ENCODE measurements at places on chromosomes 16 and 17.

GRCh38 chr17:1650731-1651558 lies 1.3 kb upstream of the RILP start:
- no peak for DNase-seq

- no peak for DNase-seq
These were observed 96.3 kb upstream of the ZNF469 start for GRCh38 chr16:88286301-88286923.

DNA sequence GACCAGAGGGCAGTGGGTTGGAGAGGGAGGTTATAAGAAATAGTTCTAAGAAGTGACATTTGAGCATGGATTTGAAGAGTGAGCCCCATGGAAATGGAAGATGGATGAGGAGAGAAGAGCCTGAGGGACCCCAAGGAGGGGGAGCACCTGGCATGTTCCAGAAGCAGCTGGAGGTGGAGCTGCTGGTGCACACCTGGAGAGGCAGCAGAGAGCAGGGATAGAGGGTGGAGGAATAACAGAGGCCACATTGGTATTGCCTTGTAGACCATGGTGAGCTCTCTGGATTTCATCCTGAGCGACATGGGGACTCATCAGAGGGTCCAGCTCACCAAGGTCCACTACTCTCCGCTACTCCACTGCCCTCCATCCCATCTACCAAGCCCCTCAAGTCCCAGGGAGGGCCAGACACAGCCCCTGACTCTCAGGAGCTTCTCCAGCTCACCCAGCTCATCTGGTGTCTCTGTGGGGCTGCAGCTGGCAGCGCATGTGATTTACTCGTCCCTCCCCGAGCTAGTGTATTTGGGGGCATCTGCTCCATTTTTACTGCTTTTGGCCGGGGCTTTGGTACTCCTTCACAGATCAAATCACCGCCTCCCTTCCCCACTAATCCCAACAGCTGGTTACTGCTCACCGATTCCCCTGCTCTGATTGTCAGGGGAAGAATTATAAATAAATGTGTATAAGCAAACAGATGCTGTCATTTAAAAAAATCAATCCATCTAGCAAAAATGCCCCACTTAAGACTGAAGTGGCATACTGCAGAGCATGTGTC lies 22.1 kb upstream of the KDM8 start:
- no peak for DNase-seq

GRCh38 chr17:60094754-60095153 lies 16.0 kb upstream of the HEATR6 start:
- no peak for DNase-seq

GRCh38 chr17:41784207-41784744 lies 2.2 kb downstream of the JUP start:
- DNase-seq = no peak

DNA sequence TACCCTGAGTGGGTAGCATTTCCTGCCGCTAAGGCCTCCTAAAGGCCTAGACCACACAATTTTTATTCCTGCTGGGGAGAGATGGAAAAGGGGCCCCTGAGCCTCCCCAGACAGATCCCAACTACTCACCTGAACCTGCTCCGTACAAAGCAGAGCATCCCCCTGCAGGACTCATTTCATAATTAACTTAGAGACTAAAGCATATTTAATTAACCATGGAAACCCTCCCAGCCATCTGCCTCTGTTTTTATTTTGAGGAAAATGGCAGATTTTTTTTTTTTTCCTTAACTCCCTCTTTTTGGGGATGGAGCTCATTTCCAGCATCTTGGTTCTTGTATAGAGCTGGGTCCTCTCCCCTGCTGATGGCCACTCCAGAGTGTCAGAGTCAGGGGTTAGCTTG lies 96.5 kb upstream of the CRHR1 start:
- no peak for DNase-seq

DNA sequence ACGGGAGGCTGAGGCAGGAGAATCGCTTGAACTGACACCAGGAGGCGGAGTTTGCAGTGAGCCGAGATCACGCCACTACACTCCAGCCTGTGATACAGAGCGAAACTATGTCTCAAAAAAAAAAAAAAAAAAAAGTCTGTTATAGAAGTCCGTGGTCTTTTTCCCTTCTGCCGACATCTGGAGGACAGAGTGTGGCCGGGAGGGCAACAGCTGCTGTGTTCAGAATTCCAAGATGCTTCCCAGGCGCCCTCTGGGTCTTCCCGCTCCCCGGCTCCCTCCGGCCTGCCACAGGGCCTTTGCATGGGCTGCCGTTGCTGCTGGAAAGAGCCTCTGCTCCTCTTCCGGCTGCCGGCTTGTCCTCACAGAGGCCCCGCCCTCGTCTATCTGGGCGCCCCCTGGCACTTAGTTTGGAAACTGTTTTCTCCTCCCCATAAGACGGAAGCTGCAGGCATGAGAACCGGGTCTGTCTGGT lies 2.4 kb upstream of the CACNA1H start:
- peak; percentile 73 for DNase-seq

- DNase-seq = peak; percentile 72
These were observed 18.0 kb downstream of the FAM234A start for GRCh38 chr16:252366-253337.

DNA sequence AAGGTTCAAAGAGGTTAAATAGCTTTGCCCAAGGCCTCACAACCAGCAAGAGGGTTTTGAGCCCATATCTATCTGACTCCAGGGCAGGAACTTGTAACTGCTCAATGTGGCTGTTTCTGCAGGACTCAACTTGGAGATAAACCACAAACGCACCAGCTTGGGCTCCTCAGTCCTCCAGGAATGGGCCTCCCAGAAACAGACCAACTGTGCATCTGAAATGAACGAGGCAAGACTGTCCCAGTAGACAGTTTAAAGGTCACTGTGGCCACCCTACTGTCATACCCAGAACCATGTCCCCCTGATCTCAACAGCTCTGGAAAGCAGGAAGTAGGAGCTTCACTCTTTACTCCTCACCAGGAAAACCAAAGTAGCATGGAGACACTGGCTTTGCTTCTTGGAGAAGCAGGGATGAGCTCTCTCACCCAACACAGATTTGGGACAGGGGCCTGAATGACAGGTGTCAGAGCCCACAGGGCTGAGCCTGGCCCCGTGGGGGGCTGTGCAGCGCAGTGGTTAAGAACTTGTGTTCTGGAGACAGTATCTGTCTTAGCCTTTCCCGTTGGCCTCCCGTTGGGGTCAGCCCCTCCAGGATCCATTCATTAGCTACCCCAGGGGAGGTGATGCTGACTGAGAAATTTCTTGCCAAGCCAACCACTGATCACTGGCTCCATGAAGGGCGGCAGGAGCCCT lies 2.3 kb upstream of the CALB2 start:
- DNase-seq = no peak

DNA sequence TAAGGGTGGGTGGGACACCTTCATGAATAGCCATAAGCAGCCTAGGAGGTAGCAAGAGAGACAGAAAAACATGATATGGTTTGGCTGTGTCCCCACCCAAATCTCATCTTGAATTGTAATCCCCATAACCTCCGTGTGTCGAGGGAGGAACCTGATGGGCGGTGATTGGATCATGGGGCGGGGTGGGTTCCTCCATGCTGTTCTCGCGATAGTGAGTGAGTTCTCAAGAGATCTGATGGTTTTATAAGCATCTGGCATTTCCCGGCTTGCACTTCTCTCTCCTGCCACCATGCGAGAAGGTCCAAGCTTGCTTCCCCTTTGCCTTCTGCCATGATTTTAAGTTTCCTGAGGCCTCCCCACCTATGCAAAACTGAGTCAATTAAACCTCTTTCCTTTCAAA lies 259.1 kb upstream of the ERCC4 start:
- DNase-seq = no peak

DNA sequence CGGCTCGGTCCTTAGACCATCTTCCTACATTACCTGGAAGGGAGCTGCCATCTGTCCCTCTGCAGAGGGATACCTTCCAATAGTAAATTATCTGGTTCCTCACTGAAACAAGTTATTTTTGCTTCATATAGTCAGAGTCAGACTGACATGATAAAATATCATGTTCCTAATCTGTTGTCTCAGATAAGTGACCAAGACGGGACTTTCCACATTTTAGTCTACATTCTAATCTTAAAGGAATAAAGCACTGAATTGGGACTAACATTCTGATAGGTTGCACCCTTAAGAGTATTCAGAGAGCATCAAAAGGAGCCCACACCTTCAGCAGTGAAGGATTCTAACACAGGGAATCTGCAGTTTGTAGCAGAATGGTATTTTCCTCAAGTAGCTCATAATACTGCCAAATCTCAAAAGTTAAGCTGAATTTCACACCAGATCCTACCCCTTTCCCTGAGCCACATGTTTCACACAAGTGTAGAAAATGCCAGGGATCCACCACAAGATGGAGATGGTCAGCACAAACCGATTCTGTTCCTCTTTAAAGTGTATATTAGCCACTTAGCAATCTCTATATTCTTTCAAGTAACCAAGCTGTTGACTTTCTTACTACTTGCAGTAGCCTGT lies 13.4 kb downstream of the GINS2 start:
- DNase-seq = no peak

GRCh38 chr17:65254166-65254565 lies 117.0 kb downstream of the RGS9 start:
- DNase-seq = no peak

DNA sequence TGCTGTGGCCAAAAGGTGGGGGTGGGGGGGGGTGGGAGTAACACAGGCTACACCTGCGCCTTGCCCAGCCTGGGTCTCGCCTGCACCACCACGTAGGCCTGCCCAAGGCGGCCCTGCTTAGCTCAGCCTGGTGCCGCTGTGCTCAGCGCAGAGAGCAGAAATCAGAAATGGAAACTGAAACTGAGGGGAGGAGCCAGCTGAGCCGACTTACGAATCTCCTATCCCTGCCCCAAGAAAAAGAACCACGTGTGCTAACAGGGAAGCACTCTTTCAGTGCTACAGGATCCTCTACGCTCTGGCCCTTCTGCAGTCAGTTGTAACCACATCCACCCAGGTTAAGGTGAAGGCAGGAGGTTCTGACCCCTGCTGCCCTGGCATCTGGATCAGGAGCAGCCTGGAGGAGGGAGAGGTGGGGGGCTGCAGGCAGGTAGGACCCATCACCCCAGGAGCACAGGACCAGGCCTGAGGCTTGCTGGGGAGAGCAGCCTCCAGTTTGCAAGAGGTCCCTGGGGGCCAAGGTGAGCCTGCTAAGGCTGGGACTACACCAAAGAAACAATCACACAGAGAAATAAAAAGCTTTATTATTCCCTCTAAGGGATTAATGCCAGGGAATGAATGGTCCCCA lies at the start of gene DHX58:
Gene DHX58, minus strand, starts transcription at position 163 of the 625 bp plus-strand sequence. CDS start 822 bp downstream, outside the sequence.
- peak; percentile 91 for DNase-seq

DNA sequence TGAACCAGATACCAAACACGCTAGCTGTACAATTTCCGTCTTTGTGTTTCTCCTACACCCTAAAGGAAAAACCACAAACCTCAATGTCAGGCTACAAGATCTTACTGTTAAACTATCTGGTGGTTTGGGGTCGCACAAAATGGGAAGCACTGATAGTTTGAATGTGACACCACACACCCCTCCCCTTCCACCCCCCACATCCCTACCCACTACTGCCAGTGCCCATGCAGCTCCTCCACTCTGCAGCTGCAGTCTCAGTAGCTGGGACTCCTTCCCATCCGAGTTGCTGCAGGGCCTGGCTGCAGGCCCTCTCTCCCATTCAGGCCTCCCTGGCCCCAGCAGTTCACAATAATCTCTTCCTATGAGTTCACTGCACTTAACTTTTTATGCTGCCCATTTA lies 18.4 kb downstream of the TRAP1 start:
- DNase-seq = no peak

- DNase-seq = no peak
These were observed 1.1 kb downstream of the SPEM3 start for GRCh38 chr17:7429722-7430121.

DNA sequence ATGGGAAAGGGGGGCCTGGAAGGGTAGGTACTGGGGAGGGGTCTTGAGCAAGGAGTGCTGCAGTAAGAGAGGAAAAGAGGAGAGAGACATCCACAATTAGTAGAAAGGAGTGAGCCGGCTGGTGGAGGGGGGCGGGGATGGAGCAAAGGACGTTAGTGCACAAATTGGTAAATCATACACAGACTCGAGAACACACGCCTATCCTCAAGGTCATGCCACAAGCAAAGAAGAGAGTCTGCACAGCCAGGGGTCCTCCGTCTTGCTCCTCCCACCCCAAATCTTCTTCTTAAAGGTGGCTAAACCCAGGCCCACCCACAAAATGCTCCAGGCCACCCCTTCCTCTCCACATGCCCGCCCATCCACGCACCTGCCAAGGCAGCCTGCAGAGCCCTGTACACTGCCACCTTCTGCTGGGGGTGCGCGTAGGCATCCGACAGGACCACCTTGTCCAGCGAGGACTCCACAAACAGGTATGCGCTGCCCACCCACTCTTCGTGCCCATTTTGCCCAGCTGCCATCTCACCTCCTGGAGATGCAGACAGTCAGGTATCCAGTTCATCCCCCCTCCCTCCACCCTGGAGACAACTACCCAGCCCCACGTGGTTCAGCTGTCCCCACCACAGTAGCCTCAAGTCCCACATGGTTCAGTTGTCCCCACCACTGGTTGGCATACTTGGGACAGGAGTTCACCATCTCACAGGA lies 3.4 kb downstream of the TRADD start:
- no peak for DNase-seq

DNA sequence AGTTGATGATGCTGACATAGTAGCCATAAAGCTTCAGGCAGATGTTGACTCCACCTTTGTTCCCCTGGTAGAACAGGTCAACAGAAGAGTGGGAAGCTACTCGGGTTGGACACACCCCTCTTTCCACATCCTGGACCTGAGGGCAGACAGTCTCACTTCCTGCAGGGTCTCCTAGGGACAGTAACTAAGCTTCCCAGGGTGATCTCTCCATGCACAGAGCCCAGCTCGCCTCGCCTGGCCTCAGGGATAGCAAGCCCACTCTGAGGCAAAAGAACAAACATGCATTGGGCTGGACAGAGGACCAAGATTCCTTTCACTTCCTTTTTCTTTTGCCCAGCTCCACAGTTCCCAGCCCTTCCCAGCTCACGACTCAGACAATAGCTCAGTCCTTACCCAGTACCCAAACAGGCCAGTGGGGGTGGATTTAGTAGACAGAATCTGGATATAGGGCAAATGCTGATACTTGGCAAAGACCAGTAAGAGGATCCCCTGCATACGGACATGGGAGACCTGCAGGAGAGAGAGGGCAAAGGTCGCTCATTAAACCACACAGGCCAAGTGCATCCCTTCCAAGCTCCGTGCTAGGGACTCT lies 7.0 kb downstream of the INPP5K start:
- no peak for DNase-seq

DNA sequence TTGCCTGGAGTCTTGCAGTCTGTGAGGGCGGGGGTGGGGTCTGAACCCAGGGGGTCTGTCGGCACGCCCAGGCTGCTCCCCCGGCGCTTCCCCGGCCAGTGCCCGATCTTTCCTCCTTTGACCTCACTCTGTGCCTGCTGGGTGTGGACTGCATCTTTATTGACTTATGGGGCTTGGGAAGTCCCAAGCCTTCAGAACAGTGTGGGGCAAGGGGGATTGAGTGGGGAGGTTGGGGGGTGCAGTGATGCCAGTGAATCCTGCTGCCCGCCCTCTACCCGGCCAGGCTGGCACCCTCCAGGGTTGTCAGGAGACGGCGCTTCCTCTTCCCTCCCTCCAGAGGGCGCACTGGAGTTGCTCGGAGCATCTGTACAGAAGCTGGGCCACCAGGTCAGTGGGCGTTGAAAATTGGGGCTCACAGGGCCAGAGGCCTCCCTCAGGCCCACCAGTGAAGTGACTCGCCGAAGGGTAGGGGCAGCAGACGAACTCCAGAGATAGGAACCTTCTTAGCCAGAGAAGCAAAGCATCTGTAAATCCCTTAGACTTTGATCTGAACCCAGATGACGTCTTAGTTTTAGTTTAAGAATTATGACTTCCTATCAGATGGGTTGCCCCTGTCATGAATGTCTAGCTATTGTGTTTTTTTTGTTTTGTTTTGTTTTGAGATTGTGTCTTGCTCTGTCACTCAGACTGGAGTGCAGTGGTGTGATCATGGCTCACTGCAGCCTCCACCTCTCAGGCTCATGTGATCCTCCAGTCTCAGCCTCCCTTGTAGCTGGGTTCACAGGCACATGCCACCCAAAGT lies 184.8 kb upstream of the CIBAR2 start:
- DNase-seq = peak; percentile 78
